ENCODE measurements at places on chromosomes 11 and 22. TPM values are rescaled to one million over a fixed set of nuclear protein-coding genes. Genes with fewer than 3 reads are reported as not detected.

- H3K36me3 ChIP-seq = no peaks in the 10 kb centered on the region
- no peak overlapping the region for H3K27ac ChIP-seq
- no peaks in the 10 kb centered on the region for H3K27me3 ChIP-seq
- DNase-seq = no peak
- H3K4me3 ChIP-seq = no peak overlapping the region
Observed at GRCh38 chr11:11318961-11319360, 34.1 kb downstream of the CSNK2A3 start.

GRCh38 chr22:25067851-25068421 lies 115.4 kb downstream of the KIAA1671 start:
- no peaks in the 10 kb centered on the region for H3K36me3 ChIP-seq
- H3K27me3 ChIP-seq = no peaks in the 10 kb centered on the region
- peak; percentile 94 for DNase-seq
- H3K4me3 ChIP-seq = no peak overlapping the region
- peaks cover 97% of the 10 kb centered on the region for H3K4me1 ChIP-seq
- H3K27ac ChIP-seq = peak overlapping the region; percentile 81

DNA sequence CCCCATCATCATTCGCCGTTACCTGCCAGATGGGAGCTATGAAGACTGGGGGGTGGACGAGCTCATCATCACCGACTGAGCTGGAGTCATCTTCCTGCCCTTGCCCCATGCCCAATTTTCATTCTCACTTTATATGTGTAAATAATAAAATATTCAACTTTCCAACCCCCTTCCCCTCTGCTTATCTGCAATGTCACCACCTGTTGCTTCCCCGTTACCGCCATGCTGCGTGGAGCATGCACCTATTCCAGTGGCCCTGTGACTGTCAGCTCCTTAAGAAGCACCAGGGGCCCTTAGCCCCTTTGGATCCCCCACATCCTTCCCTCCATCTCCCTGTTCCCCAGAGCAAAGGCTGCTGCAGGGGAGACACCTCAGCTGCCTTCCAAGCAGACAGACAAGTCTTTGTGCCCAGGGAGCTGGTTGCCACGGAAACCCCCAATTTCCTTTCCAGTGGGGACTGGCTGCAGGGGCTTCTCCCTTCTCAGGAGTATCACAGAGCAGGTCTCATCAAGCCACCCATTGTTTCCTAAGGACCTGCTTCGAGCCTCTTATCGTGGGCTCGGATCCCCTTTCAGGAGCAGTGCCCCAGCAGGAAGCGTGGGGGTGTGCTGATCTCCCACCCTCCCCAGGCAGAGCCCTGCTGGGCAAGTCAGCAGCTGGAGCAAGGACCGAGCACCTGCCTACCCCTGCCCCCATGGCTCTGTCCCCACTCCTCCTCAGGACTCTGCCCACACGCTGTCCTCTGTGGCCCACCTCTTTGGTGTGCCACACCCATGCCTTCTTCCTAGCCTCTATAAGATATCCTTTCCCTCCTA lies 14.3 kb downstream of the POLR2F start:
- H3K27me3 ChIP-seq = no peaks in the 10 kb centered on the region
- DNase-seq = no peak
- H3K27ac ChIP-seq = no peak overlapping the region
- peaks cover 44% of the 10 kb centered on the region for H3K36me3 ChIP-seq

- no peaks in the 10 kb centered on the region for H3K27me3 ChIP-seq
- no peak overlapping the region for H3K27ac ChIP-seq
- no peak overlapping the region for H3K4me3 ChIP-seq
- H3K36me3 ChIP-seq = no peaks in the 10 kb centered on the region
- peaks cover 5% of the 10 kb centered on the region for H3K4me1 ChIP-seq
- DNase-seq = no peak
Observed at GRCh38 chr11:121722431-121723245, 269.9 kb upstream of the SORL1-AS1 start.

- H3K4me1 ChIP-seq = no peaks in the 10 kb centered on the region
- H3K27me3 ChIP-seq = no peaks in the 10 kb centered on the region
- H3K27ac ChIP-seq = no peak overlapping the region
- DNase-seq = no peak
- no peak overlapping the region for H3K4me3 ChIP-seq
Observed at GRCh38 chr11:24739637-24740036, 242.8 kb downstream of the LUZP2 start.

Gene TP53AIP1
- not detected for total RNA-seq

Gene OR2D2
- not detected for total RNA-seq

Data from T-cell (primary cell).